ENCODE measurements at places on chromosomes 4 and X.

GRCh38 chr4:42277291-42277690, 120.0 kb upstream of the SHISA3 start:
- DNase-seq = no peak

DNA sequence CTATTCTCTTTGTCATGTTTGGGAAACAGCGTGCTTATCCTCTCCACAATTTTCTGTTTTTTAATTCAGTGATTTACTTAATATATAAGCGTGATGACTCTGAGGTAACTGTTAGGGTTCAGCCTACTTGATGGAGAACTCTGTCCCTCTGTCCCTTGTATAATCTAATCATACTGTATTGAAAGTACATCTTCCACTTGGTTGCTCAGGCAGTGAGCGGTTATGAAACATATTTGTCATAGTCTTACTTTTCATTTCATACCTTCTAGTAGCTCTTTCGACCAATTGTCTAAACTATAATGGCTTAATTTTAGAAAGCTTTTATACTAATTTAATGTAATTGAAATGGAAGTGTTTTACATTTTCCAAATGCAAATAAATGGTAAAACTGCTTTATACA, 469.0 kb downstream of the TLL1 start:
- no peak for DNase-seq

DNA sequence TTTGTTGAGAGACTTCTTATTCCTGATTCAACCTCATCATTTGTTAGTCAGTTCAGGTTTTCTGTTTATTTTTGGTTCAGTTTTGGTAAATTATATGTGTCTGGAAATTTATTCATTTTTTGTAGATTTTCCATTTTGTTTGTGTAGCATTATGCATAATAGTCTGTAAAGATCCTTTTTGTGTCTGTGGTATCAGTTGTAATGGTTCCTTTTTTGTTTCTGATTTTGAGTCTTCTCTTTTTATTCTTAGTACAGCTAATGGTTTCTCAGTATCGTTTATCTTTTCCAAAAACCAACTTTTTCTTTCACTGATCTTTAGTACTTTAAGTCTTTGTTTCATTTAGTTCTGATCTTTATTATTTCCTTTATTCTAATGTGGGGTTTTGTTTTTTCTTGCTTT, 61.4 kb downstream of the NWD2 start:
- DNase-seq = no peak

GRCh38 chr4:147546349-147546748, 65.5 kb downstream of the EDNRA start:
- DNase-seq = peak; percentile 78

GRCh38 chr4:143109376-143109775, 75.3 kb upstream of the USP38 start:
- peak; percentile 43 for DNase-seq

GRCh38 chrX:18457000-18457399, 31.6 kb downstream of the CDKL5 start:
- DNase-seq = no peak

- DNase-seq = no peak
Measured at GRCh38 chr4:156635051-156635450, 336.5 kb downstream of the PDGFC start.

DNA sequence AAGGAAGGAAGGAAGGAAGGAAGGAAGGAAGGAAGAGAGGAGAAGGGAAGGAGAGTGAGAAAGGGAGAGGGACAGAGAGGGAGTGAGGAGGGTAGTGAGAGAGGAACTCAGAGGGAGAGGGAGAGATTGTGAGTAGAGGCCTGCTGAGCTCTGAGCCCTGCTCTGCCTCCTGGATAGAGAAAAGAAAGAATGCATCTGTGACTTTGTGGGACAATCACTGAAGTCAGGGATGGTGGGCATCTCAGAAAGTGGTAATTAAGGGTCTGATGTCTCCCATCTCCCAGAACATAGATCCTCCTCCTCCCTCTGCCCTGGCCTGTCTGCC, 142.9 kb upstream of the BANK1 start:
- DNase-seq = no peak

- DNase-seq = peak; percentile 78
Measured at GRCh38 chrX:12239356-12240082, 101.2 kb downstream of the FRMPD4 start.

DNA sequence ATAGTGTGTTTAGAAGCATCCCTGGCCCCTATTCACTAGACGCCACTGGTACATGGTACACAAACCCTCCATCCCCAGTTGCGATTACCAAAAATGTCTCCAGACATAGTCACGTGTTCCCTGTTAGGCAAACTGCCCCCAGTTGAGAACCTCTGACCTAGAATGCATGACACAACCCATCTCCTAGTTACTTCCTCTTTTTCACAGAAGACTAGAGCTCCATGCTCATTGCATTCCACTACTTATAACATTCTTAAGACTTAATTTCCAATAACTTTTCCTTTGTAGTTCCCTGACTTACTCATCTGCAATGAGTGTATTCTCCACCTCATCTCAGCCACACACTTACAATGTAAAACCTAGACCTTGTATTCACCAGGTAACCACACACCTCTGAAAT, 68.6 kb downstream of the PRSS12 start:
- DNase-seq = peak; percentile 26

- DNase-seq = no peak
Measured at GRCh38 chrX:132561974-132562373, 73.1 kb upstream of the MBNL3 start.

DNA sequence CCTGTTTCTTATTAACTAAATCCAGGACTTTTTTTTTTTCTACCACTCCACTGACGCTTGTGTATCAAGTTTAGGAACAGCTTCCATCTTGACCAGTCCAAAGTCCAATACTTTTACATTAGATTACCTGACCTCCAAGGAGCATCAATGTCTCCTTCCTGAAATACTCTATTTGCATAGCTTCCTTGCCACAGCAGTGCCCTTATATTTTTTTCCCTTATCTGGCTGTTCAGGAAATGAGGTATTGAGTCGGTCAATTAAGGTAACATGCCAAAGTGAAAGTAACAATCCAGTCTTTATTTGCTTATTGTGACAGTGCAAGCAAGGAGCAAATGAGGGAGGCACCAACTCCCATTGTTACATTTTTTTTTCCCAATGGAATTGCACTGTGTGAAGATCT, 730.8 kb upstream of the NDST4 start:
- no peak for DNase-seq

GRCh38 chr4:47224361-47224760, 193.0 kb downstream of the GABRB1 start:
- DNase-seq = peak; percentile 88

DNA sequence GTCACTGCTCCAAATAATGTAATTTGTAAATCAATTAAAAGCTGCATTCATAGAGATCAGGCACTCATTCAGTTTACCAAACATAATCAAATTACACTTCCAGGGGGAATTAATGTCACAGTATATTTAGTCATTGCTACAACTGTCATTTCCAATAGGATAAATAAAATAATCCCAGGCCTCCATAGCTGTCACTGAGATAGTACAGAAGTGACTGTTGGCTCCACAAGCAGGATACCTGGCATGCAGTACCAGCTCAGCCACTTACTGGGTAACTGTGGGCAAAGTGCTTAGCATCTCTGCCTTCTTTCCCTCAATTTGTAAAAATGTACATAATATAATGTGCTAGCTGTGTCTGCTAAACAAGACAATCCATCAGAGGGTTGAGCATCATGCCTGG, 128.1 kb downstream of the CAMK2D start:
- no peak for DNase-seq

GRCh38 chr4:39976141-39976944, 1.4 kb downstream of the PDS5A start:
- DNase-seq = peak; percentile 90

- DNase-seq = no peak
Measured at GRCh38 chr4:47785153-47785552, 52.7 kb downstream of the CORIN start.

DNA sequence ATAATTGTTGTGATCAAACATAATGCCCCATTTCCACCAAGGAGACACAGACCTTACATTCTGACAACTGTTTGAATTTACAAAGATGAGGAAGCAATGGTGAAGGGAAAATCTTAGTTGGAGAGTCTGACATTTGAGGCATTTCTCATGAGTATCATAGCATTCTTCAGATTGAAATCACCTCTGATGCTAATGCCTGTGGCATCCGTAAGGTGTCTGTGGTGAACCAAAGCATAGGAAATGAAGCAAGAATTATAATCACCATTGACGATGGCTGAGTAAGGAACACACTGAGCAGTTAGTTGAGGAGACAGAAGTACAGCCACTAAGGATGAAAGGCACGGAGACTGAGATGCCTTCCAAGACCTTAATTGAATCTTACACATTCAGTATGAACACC, 575.7 kb downstream of the TRIML1 start:
- peak; percentile 27 for DNase-seq

- DNase-seq = peak; percentile 71
Measured at GRCh38 chrX:56813318-56813837, 84.3 kb downstream of the NBDY start.

GRCh38 chrX:45716750-45717149, 516.1 kb upstream of the DIPK2B start:
- DNase-seq = no peak

GRCh38 chr4:94570558-94570957, 118.8 kb downstream of the PDLIM5 start:
- DNase-seq = no peak

- DNase-seq = peak; percentile 90
Measured at GRCh38 chr4:76213415-76214176, at the start of gene SCARB2. SCARB2 (minus strand) TSS chr4:76213824; CDS start chr4:76213543, 281 bp downstream.

GRCh38 chr4:2689825-2690700, 66.1 kb downstream of the TNIP2 start:
- DNase-seq = no peak

DNA sequence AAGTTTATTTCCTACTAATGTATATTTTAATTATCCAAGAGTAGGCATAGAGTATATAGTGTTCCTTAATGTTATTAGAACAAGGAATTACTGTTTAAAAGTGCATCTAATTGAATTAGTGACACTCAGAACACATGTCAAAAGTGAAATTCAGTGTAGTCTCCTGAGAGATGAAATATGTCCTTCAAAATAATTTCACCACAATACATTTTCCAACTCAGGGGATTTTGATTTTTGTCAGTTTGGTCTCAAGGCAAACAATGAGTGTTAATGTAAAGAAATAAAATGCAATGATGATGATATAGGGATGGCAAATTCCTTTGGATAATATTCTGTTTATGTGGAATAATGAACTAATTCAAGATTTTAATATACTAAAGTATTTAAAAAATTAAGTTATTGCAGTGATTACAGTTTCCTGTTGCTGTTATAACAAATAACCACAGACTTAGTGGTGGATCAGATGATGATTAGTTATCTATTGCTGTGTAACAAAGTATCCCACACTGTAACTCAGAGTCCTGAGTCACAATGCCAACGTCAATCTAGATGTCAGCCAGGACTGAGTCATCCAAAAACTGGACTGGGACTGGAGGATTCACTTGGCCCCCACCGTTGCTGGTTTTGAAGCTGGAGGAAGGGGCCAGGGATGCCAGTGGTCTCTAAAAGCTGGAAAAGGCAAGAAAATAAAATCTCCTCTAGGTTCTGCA, 148.0 kb upstream of the SLC7A11 start:
- no peak for DNase-seq

DNA sequence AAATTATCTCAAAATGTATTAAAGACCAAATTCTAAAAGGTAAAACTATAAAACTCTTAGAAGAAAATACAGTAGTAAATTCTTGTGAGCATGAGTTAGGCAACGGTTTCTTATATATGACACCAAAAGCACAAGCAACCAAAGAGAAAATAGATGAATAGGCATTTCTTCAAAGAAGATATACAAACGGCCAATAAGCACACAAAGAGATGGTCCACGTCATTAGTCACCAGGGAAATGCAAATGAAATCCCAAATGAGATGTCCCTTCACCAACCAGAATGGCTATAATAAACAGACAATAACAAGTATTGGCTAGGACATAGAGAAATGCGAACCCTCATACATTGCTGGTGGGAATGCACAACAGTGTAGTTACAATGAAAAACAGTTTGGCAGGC, 44.6 kb downstream of the RAB33A start:
- no peak for DNase-seq

DNA sequence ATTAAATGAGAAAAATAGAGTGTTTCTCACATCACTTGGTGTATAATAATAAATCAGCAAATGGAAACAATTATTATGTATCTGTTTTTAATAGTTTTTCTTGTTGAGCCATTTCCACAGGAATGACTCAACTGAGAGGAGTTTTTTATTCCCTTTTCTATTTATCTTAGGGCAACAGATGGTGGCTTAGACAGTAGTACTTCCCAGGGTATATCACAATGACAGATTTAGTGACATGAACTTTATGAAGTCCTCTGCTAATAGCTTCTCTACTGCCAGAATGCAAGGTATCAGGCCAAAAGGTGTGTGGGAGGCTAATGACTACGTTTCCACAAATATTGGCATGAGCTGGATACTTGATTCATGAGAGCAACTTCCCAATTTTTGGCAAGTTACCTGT, 126.7 kb downstream of the HTR2C start:
- DNase-seq = no peak

- DNase-seq = no peak
Measured at GRCh38 chrX:88621278-88621677, 125.7 kb upstream of the CPXCR1 start.

DNA sequence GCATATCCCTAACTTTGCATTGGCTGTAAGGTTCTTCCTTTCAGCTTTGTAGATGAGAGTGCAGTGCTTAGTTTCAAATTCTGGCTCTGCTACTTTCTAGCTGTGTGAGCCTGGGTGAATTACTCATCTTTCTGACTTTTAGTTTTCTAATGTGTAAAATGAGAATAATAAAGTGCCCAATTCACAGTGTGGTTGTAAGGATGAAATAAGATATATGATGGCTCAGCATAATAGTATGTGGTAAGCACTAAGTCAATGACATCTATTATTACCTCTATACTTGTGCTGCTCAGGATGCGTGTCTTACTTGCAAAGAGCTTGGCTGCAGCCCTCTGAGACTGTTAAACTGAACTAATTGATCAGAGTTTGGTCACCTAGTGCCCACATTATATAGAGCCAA, 30.6 kb upstream of the ETNPPL start:
- no peak for DNase-seq

- no peak for DNase-seq
Measured at GRCh38 chr4:38949411-38950051, 81.9 kb downstream of the FAM114A1 start.

- DNase-seq = no peak
Measured at GRCh38 chr4:28358606-28359005, 1498.0 kb downstream of the STIM2 start.

DNA sequence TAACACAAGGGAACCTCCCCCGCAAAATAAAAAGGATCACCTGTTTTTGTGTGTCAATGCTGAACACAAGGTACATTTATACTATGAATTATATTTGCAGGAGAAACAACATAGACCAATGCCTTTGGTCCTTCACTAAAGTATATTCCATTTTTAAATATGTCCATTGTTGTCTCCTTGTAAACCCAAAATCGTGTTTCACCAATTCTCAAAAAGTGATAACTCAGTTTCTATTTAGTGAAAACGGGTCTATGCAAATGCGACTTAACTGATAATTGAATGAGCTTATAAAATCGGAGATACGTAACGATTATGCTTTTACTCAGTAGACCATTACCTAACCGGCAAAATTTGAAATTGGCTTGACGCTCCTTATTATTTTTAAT, 2.1 kb downstream of the BRWD3 start:
- no peak for DNase-seq
